ENCODE measurements at places on chromosomes 2 and 18.
A peak's percentile ranks its signal among the peaks of the same experiment; 100 is the strongest.

- no peak for DNase-seq
Measured at GRCh38 chr2:235860871-235861270, 307.3 kb downstream of the GBX2 start.

GRCh38 chr2:9024575-9024974 is 21.1 kb upstream of the MBOAT2 start:
- DNase-seq, result no peak

GRCh38 chr2:65599693-65600092 is 167.3 kb upstream of the SPRED2 start:
- DNase-seq, result no peak

- no peak for DNase-seq
Measured at GRCh38 chr18:78246050-78246449, 733.6 kb upstream of the SALL3 start.

DNA sequence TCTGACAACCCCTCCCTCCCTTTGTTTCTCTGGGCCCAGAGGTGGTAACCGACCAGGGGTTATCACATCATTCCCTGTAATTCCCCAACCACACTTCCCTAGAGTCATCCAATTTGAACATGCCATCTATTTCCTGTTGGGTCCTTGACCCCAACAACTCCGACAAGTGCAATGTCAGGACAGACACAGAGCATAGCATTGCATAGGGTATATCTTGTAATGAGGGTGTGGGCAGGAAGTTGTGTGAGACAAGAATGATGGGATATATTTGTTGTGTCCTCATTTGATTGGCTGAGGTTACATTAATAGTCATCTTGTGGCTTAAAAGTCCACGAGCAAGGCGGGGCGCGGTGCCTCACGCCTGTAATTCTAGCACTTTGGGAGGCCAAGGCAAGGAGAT is 33.4 kb upstream of the CNOT11 start:
- no peak for DNase-seq

- no peak for DNase-seq
Measured at GRCh38 chr2:233497692-233498091, 68.9 kb downstream of the USP40 start.

- DNase-seq, result no peak
Measured at GRCh38 chr2:164678631-164679149, 57.4 kb upstream of the GRB14 start.

DNA sequence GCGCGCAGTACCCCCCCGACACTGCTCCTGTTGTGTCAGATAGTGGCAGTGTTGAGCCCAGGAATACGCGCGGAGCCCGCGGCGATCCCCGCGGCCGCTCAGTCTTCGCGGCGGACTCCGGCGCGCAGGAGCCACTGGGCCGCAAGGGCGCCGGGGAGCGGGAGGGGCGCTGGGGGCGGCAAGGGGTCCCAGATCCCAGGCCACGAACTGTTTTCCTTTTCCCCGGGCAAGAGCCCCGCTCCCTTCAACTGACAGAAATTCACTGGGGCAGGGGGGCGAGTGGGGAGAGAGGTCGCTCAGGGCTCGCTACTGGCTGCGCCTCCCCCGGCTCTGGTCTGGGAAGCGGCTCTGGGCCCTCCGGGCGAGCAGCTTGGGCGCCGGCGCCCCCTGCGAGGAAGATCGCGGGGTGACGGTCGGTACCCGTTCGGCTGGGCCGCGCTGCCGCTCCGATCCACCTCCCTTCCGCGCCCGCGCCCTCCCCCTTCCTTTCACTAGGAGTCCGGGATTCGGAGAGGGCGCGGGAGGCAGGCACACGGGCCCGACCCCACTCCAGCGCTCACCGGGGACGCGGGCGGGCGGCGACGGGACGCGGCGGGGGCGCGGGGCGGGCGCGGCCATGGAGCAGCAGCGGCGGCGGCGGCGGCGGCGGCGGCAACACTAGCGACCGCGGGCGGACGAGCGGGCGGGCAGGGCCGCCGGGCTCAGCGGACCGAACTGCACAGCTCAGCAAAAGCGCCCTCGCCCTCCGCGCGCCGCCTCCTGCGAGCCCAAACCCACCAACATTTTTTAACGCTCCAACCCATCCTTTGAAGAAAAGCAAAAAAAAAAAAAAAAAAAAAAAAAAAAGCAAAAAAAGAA is 1.4 kb upstream of the SETBP1 start:
- DNase-seq, result peak; percentile 78

GRCh38 chr2:38959938-38960608 is 70.4 kb downstream of the ARHGEF33 start:
- DNase-seq, result peak; percentile 59

DNA sequence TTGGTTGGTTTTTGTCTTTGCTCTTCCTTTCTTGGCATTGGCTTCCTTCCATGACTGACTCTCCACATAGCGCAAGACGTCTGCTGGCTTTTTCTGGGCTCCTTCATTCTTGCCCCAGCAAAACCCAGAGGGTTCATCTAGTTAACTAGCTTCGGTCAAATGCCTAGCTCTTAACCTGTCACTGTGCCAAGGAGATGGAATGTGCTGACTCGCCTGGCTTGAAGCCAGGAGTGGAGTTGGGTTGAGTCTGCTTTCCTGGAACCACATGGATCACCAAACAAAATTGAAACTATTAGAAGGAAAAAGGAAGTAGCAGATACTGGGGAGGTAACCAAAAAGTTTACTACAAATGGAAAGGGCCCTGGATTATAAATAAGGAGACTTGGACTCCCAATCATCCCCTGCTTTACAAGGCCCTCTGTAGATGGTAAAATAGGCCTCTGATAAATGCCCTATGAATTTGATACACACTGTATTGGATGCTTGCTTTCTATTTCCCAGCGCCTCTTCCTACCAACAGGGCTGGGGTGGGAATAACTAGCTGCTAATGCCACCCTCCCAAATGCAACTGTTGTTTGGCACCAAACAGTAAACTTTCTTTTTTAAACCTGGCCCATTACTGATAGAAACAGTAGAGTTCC is 11.3 kb downstream of the MALT1 start:
- no peak for DNase-seq

- no peak for DNase-seq
Measured at GRCh38 chr2:43019025-43019367, 207.4 kb downstream of the ZFP36L2 start.

DNA sequence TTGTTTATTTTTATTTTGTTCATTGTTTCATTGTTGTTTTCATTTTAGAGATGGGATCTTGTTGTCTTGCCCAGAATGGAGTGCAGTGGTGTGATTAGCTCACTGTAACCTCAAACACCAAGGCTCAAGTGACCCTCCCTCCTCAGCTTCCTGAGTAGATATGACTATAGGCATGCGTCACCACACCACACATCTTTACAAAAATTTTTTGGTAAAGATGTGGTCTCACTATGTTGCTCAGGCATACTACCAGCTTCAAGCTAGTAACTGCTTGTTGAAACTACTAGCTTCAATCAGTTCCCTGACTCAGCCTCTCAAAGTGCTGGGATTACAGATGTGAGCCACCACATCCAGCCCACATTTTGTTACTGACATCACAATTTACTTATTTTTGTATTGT is 14.8 kb downstream of the FAM237A start:
- DNase-seq, result no peak

DNA sequence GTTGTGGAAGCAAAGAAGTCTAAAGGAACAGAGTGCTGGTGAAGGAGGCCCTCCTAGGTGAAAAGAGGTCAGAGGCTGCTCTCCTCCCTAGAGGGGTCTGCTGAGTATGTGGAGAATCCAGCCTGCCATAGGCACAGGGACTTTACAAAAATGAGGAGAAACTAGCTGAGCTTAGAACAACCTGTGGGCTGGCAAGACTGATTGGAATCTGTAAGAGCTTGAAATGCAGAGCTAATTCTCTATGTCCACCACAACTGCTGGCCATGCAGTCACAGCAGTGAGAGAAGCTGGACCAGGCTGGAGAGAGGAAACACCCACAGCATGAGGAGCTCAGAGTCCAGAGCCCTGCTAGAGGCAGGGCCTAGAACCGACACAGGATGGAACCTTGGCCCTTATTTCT is 251.0 kb upstream of the MGAT5 start:
- DNase-seq, result no peak

DNA sequence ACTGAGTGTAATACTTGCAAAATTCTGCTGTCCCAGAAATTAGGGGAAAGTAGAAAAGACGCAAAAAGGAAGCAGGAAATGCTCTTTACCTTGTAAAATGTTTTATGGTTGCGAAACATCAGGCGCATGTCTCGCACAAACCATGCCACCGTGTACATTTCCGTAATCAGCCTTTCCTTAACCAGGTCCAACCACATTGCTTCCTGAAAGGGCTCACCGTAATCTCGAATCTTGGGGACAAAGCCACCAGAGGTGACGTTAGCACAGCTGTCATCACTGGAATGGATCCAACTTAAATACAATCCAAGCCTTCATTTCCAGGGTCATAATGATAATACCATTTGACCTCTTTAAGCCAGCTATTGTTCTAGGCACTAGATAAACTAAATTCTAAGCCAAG is 49.3 kb downstream of the SP110 start:
- DNase-seq, result no peak

DNA sequence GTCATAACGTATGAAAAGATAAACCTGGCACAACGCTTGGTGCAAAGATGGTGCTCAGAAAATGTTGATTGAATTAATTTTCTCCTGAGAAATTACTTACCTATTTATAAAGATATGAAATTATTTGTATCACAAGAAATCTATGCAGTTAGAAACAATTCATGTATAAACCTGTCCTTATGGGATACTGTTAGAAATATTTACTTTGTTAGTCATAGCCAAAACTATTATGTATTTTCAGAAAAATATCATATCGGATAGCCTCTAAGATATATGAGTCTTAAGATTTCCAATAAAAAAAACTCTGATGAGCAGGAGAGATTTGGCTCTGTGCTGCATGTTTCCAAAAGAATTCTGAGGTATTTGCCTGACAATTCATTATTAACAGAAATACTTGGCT is 880.7 kb downstream of the LRRTM4 start:
- no peak for DNase-seq

- DNase-seq, result no peak
Measured at GRCh38 chr2:160876765-160877164, 283.5 kb upstream of the TANK start.

- no peak for DNase-seq
Measured at GRCh38 chr2:205913668-205914067, 172.3 kb downstream of the INO80D start.

GRCh38 chr18:7490104-7490503 is 77.0 kb upstream of the PTPRM start:
- DNase-seq, result no peak

DNA sequence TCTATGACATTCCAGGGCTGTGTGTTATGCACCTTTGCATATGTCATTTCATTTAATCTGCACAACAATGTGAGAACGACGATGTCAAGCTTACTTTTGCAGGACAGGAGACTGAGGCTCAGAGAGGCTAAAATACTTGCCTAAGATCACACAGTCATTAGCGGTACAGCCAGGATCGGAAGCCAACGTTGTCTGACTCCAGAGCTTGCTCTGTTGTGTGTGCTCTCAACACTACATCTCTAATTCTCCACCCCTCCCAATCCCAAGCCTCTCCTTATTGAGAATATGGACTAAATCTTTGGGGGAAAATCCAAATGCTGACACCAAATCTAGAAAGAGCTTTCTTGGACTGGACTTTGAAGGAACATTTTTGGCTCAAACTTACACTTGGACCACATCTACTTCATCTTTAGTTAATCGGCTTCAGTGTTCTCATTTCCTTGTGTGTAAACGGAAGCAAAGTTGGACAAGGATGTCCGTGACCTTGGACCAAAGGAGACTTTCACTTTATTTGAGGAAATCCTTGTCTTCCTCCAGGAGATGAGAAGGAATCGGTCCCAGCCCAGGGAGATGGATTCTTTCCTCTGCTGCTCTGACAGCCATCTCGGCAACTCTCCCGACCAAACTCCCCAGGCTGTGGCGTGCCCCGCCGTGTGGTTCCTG is 242.4 kb downstream of the LPIN1 start:
- no peak for DNase-seq

GRCh38 chr2:175400975-175401374 is 219.5 kb upstream of the ATP5MC3 start:
- DNase-seq, result no peak

DNA sequence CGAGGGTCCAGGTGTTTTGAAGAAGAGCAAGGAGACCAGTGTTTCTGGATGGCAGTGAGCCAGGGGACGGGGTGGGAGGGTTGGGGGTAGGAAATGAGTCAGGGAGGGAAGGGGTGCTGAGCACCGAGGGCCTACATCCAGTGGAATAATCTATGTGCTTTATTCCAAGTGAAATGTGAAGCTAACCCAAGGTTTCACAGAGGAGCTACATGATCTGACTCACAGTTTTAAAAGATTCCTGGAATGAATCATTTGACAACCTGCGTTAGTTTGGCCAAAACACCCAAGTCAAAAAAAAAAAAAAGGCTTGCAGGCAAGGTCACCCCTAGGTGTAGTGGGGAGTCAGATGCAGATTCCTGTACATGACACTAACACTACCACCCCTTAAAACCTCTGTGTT is 419.7 kb upstream of the MEX3C start:
- no peak for DNase-seq

DNA sequence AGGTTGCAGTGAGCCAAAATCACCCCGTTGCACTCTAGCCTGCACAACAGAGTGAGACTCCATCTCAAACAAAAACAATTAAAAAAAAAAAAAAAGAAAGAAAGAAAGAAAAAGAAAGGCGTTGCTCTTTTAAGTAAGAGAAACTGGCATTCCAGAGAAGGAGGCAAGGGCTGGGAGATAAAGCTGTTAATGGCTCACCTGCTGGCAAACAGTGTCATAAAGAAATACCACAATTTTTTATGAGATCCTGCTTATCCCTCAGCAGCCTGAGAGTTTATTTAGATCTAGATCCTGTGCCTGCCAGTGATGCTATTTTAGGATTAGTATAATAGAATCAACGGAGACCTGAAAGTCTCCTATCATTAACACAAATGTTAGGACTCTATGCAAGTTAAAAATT is 16.3 kb downstream of the SLC19A3 start:
- DNase-seq, result no peak

DNA sequence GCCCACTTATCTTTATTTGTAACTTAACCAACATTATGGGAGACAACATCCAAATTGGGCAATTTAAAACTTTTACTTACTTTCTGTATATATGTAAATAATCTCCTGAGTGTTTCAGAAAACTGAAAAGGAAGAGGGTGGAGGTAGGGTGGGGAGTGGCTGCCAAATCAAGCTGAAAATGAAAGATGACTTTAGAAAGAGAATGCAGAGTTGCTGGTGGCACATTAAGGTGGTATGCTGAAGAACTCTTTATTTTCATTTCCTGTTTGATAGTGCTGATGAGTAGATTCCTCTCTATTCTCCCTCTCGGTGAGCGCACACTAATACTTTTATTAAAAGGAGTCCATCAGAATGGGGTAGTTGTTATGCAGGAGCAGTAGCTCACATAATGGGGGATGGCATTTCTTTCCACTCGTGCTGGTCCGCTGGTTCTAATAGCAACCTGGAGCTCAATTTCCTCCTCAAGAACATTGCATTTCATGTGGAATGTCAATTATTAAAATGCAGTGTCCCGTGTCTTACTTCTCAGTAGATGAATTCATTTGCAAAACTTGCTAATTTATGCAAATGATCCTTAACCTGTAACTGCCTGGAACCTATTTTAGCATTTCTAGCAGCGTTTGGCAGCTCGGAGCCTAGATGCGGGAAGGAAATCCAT is 466.9 kb upstream of the HNRNPA3 start:
- no peak for DNase-seq

- no peak for DNase-seq
Measured at GRCh38 chr2:235287375-235287733, 206.5 kb upstream of the AGAP1 start.
